Activated CD4-positive, alpha-beta T cell treated with anti-CD3 and anti-CD28 coated beads, Interleukin-2, Interleukin-4, amounts not matched to agents 100 ng/mL and 50 ng/mL, durations not matched to agents 16 hours and 8 hours (primary cell): ENCODE measurements at places on chromosomes 6 and 20.

- no peak for DNase-seq
Measured at GRCh38 chr6:105474234-105474633, 71.4 kb upstream of the PREP start.

DNA sequence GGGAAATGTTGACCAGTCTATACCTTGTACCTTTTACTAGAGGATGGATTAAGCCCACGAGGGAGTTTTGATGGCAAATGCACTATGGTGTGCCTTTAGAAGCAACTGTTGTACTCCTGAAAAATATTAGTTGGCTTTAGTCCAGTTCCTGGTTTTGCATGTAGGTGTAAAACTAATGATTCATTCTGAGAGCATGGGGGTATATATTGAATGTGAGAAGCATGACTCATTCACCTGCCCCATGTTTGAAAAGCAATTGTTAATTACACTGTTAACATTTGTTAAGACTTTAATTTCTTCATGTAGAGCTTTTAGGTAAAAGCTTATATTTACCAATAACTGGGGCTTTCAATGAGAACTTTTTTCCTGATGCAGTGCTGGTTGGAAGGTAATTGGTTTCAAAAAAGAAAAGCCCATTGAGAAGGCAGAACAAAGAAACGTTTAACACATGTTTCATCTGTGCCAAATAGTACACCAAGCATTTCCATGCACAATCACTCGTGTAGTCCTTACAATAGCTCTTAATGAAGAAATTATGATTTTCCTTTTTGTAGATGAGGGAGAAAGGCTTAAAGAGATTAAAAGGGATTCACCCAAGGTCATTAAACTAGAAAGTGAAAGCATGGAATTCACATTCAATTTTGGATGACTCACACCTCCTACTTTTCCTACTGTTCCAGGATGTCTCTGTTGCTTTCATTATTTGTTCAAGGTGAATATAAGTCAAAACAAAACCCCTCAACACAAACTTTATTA is 134.1 kb downstream of the CCDC170 start:
- DNase-seq, result peak; percentile 63

GRCh38 chr6:134345789-134346188 is 27.9 kb upstream of the SGK1 start:
- no peak for DNase-seq

GRCh38 chr20:22949331-22950109 is 85.6 kb upstream of the SSTR4 start:
- DNase-seq, result no peak

DNA sequence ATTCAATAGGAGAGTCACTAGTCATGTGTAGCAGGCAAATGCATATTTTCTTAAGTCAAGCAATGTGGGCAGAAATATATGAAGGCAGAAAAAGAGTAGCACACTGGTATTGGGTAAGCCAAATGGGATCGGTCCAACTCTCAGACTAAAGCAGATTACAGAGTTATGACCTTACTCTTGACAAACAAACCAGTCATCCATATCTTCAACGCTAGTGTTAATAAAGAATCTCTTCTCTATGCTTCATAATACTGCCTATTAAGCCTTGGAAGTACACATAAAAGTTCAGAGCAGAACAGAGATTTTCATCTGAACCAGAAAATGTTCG is 320.2 kb upstream of the JARID2 start:
- no peak for DNase-seq

- no peak for DNase-seq
Measured at GRCh38 chr20:41155261-41155660, 17.9 kb downstream of the PLCG1 start.

DNA sequence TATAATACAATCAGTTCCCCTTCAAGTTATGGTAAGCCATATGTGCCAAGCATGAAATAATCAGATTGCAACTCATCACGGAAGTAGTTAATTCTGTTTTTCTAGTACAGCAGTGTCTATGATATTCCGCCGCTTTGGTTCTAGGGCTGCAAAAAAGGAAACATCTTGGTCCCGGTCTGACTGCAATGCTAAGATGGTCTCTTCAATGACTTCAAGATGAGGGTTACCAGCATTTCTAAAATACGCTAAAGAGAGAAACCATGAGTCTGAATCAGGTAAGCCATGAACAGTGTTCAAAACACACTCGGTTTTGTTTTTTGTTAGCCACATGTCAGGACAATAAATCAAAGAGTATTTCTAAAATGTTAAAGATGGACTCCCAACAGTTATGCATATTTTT is 3.2 kb upstream of the ANKRD60 start:
- DNase-seq, result no peak

- DNase-seq, result peak; percentile 87
Measured at GRCh38 chr20:47456952-47457724, 44.5 kb upstream of the NCOA3 start.

GRCh38 chr6:51241376-51241775 is 422.7 kb downstream of the TFAP2B start:
- no peak for DNase-seq

DNA sequence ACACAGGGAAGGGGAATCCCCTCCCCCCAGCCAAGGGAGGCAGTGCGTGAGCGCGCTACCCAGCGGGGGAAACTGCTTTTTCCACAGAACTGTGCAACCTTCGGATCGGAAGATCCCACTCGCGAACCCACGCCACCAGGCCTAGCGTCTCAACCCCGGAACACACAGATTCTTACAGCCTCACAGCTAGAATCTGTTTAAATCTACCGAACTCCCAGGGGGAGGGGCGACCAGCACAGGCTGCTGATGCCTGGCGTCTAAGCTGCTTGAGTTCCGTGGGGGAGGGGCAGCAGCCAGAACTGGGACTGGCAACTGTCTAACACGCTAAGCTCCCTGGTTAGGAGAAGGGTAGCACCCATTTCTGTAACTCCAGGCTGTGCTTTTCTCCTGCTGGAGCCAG is 217.3 kb upstream of the TENT5A start:
- DNase-seq, result no peak

DNA sequence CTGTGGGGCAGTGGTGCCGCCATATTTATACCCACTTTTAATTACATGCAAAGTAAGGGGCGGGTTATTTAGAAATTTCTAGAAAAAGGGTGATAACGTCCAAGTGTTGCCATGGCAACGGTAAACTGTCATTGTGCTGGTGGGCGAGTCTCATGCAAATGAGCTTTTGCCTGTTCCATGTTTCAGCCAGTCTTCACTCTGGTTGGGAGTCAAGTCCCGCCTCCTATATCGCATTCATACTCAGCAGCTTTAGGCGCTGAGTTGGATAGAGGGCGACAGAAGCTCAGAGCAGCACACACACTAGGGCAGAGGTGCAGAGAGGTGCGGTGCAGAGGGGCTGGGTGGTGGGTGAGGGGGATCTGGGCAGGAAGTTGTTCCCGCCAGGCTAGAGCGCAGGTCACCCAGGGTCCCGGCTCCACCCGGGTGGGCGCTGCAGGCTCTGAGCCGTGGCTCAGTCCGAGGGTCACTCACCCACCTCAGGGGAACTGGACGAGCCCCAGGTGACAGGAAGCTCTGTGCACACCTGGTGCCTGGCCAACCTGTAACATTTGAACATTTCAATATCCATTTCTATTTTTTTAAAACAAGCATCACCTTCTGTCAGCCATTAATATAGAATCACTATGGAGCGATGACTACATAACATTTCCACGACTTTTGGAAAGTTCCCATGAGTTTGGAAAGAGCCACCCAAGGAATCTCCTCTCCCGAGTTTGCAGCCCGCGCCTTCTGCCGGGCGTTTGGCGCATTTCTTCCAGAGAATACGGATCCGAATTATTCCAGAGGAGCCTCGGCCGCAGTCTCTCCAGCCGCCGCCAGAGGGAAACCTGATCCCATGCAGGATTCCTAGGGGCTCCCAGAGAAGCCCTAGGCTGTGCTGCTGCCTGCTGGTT is 89.1 kb upstream of the PHACTR3 start:
- no peak for DNase-seq

GRCh38 chr6:56101141-56101553 is 146.2 kb downstream of the COL21A1 start:
- no peak for DNase-seq

DNA sequence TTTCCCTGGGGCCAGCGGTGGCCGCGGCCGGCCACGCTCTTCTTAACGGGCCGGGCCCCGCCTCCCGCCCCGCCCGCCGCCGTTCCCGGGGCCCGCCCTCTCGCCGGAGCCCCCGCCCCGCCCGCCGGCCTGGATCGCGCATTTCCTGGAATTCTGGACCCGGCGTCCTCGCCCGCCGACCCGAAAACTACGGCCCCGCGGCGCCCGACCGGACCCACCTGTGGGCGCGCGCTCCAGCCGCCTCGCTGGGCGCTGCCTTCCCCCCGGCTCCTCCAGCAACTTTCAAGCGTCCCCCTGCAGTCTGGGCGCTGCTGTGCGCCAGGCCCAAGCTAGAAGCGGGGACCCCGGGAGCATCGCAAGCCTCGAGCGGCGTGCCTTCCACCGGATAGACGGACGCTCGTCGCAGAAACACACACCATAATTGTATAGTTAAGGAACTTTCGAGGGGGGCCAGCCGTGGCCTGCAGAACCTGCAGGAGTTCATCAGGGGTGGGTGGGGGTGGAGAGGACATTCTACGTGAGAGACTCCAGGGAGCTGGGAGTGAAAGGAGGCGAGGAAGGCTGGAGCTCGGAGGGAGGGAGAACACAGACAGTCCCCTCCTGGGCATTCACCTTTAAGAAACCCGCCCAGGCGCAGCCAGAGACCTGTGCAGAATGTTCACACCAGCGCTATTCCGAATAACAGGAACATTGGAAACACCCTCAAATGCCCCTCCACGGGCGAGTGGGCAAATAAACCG is at the start of gene ADA:
TSS of gene ADA (minus strand) at position 16 of the 740 bp plus-strand sequence. CDS start 92 bp downstream, outside the sequence.
- peak; percentile 30 for DNase-seq

- DNase-seq, result no peak
Measured at GRCh38 chr20:18645196-18645745, 57.4 kb downstream of the DTD1 start.

- no peak for DNase-seq
Measured at GRCh38 chr6:33147807-33148666, 44.2 kb downstream of the COL11A2 start.

DNA sequence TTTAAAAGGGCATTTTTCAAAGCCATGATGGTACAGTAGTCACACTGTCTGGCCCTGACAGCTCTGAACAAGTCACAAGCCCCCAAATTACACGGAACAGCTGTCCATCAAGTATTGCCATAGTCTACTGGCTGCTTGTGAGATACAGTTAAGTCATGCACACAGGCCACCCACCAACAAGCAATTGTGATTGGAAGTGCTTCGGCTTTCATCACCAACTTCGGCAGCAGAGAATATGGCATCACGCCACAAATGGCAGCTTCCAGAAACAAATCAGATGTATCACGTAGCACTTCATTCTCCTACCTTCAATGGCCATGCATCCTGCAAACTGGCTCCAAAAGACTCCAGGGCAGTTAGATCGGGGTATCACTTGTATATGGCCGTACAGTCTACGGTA is 160.5 kb downstream of the PTPRT start:
- DNase-seq, result no peak

GRCh38 chr6:159899994-159900745 is 9.4 kb downstream of the MAS1 start:
- DNase-seq, result no peak

GRCh38 chr6:129105793-129106192 is 222.9 kb downstream of the LAMA2 start:
- no peak for DNase-seq

DNA sequence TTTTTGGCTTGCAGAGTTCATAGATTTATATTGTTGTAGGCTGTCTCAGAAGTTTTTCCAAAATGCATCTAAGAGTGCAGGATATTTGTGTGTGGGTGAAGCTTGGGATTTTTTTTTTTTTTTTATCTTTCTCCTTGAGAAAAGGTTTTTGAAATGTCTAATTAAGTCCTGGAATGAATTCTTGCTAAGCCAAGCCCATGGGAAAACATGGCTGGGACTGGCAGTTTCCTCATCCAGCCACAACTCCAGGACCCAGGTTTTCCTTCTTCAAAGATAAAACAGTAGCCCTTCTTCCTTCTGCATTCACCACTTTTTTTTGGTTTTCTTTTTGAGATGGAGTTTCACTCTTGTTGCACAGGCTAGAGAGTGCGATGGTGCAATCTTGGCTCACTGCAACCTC is 242.5 kb upstream of the JAG1 start:
- DNase-seq, result no peak

GRCh38 chr20:10463622-10464021 is 28.5 kb downstream of the SLX4IP start:
- DNase-seq, result no peak

DNA sequence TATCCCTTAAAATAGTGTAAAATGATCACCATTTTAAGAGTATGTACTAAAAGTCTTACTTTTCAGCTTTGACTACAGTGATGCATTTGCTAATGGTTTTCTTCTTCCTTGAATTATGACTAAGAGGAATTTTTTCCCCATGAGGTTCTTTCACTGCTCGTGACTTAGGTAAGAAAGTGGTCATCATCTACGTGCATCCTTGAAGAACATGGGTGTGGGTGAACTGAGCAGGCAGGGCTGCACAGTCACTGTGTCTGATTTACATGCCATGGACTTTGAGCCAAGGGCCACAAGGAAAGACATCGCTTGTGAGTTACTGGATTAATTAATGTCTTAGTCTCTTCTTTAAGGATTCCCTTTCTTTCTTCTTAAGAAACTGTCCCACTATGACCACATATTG is 33.3 kb downstream of the NQO2 start:
- no peak for DNase-seq

DNA sequence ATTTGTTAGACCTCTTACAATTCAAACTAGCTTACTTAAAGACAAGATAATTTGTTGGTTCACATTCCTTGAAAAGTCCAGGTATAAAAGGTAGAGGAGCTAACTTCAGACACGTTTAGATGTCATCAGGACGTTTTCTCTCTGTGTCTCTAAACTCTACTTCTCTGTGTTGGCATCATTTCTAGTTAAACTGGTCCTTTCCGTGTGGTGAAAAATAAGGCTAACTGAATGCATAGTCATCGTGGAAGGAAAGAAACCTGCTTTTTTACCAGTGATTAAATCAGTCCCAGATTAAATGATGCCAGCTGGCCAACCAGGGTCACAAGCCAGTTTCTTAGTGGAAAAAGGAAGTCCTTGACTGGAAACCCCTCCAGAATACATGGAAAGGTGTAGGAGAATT is 168.4 kb upstream of the AHI1 start:
- DNase-seq, result no peak

DNA sequence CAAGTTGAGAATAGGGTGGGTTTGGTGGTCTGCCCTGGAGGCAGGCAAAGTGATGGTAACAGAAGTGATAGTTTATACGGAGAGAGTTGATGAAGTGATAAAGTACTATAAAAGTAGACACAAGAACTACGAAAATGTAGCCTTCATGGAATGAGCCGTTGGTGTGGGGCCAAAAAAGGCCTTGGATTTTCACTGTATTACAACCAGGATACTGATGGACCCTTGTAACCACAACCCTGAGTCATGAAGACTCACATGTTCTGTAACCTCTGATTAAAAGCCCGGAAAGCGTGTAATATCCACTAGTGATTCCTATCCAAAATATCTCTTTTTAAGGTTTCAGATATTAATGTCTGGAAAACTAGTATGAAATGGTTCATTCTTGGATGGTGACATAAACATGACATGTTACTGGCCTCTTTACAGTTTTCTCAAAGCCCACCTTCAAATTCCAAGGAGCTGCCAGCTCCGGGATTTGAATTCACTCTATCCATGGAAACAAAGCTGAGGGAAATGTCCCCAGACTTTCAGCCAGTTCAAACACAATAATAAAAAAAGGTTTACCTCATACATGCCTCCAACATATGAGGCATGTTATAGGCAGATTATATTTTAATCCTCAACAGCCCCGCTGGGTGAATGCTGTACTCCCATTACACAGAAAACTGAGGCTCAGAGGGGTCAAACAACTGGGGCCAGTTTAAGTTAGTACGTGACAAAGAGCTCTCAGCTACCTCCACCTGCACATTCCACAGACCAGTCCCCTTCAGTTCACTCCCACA is 55.4 kb downstream of the MRPL14 start:
- no peak for DNase-seq
